Left ventricle myocardium inferior (tissue), 1 donor: ENCODE measurements at places on chromosomes 6 and 20.

DNA sequence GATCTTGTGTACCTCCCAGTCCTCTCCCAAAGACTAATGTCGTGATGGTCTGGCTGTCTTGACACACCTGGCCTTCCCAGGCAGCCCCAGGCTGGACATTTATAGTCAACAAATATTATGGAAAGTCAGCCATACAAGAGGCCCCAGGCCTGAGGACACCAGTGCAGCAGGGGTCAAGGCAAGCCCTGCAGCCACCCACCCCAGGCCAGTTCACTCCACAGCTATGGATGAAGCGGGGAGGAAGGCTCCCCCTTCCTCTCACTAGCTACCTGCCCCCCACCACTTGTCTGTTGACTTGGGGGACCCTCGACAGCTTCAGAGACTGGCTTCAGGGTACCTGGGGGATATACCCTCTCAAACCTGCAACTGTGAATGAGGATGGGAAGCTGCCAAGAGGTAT lies 132.1 kb downstream of the MRPL14 start:
- DNase-seq: no peak

- DNase-seq: no peak
Observed at GRCh38 chr20:10466855-10467254, 31.8 kb downstream of the SLX4IP start.

- no peak for DNase-seq
Observed at GRCh38 chr6:142722012-142722411, 223.0 kb downstream of the HIVEP2 start.

GRCh38 chr6:135310291-135310690 lies 129.2 kb downstream of the MYB start:
- no peak for DNase-seq

GRCh38 chr6:85089255-85089654 lies 324.9 kb upstream of the TBX18 start:
- no peak for DNase-seq

DNA sequence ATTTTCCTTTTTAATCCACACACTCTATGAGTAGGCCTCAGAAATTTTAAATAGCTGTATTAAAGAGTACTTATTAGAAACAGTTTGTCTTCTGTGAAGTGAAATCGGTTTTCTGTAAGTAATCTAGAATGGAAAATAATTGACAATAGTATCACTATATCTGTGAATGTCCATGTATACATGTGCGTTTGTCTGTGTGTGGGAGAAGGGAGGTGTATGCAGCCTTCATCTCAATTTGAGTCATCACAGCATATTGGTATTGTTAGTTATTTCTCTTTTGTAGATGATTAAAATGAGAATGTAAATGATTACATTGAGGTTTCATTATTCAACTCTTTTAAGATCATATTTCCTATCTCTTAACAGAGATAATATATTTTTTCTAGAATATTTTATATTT lies 206.0 kb downstream of the EYS start:
- no peak for DNase-seq

GRCh38 chr6:9205645-9206044 lies 770.3 kb upstream of the SLC35B3 start:
- no peak for DNase-seq

- no peak for DNase-seq
Observed at GRCh38 chr20:1720845-1721475, 63.4 kb upstream of the SIRPG start.
